ENCODE measurements at places on chromosomes 6 and 20. TPM values are rescaled to one million over a fixed set of nuclear protein-coding genes. Genes with fewer than 3 reads are reported as not detected.

GRCh38 chr6:12163149-12163548 is 127.0 kb upstream of the EDN1 start:
- DNase-seq: no peak

- DNase-seq: peak; percentile 95
Measured at GRCh38 chr6:35415065-35415891, 36.9 kb upstream of the FANCE start.

Gene ANGPT4
- 0.05 TPM for total RNA-seq

DNA sequence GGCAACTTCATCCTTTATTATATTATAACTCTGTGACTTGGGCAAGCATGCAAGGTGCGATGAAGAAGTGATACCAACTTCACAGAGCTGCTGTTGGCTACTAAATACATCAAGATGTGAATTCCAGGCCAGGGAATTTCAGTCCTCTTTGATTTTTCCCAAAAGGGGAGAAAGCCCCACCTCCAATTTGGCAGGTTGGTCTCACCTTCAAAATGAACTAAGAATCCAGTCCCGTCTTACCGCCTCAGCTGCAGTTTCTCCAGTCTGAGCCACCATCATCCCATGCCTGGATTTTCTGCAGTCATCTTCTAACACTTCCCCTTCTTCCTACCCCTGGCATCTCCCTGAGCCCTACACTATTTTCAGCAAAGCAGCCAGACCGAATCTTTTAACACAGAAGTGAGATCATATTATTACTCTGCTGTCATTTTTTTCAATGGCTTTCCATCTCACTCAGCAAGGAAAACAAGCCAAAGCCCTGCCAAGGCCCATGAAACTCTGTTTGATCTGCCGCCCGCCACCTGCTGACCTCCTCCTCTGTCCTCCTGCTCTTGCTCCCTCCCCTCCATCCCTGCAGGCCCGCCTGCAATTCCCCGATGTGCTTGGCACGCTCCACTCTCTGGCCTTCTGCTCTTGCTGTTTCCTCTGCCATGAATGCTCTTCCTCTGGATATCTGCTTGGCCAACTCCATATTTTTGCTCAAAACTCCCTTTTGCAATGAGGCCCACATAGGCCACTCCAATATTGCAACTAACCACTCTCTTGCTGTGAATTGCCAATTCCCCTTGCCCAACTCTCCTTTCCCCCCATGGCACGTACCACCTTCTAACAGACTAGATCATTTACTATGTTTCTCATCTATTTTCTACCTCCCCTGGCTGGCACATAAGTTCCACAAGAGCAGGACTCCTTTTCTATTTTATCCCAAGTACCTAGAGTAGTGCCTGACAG is 46.0 kb upstream of the TAGAP start:
- DNase-seq: no peak

Gene RAD21L1
- not detected for total RNA-seq

Gene MUCL3
- total RNA-seq: not detected

DNA sequence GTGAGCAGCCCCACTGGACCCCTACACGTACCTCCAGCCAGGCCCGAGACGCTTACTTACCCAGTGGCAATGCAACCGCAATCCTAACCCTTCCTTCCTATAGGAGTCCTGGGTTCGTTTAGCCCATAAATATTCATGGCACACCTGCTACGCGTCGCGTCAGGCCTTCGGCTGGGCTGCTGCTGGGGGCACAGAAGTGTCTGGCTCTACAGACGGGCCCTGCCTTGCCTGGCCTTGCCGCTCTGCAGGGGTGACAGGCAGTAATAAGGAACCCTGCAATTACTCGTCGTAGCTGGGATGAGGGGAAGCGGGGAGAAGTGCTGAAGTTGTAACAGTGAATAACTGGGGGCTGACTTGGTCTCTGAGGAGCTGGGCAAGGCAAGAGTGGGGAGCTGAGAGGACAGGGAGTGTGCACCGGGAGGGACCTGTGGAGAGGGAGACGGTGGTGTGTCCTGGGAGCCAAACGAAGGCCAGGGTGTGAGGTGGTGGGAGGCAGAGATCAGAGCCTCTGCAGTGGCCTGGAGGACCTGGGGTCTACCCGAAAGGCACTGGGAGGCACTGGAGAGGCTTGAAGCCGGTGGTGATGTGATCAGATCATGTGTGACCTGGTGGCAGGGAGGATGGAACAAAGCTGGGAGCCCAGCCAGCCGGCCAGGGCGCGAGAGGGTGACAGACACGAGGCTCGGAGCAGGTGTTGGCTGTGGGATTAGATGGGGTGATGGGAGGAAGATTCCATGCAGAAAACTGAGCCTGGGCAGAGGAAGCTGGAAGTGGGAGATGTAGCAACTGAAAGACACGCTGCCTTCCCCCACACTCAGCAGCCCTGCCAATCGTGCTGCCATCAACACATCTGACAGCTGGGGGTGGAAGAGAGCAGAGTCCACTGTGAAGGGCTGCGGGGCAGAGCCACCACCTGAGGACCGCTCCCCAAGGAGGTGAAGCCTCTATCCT is 36.4 kb downstream of the PSMG4 start:
- no peak for DNase-seq

DNA sequence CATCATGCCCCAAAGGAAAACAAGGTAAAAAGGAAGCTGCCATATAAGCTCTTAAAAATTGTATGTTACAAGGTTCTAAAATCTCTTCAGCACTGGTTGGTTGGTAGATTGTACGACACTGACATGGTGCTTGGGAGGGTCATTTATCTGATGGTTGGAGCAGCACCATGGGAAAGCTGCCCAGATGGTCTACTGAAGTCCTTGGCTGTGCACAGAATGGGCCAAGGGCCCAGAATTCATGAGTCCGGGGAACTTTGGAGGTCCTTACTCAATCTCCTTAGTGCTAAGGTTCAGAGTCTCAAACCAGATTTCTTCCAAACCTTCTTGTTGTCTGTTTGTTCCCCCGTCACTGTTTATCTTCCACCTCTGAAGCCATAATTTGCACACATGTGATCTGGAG is 314.4 kb downstream of the ESR1 start:
- peak; percentile 58 for DNase-seq

GRCh38 chr20:16712511-16712947 is 17.3 kb upstream of the SNRPB2 start:
- DNase-seq: no peak

Gene LINC00237
- not detected for total RNA-seq

GRCh38 chr6:3356824-3357420 is 98.2 kb downstream of the PSMG4 start:
- DNase-seq: no peak

DNA sequence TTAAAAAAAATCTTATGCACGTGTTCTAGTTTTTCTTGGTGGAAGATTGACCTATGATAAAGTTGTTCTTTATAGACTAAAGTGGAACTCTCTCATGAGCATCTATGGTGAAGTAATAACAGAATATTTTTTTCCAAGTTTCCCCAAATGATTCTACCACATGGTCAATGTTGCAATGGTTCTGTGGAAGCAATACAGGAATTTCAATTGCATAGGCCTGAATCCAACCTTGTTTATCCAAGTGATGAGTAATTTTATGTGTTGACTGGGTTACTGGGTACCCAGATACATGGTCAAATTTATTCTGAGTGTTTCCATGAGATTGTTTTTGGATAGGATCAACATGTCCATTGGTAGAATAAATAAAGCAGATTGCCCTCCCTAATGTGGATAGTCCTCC is 581.5 kb downstream of the MMUT start:
- DNase-seq: no peak

DNA sequence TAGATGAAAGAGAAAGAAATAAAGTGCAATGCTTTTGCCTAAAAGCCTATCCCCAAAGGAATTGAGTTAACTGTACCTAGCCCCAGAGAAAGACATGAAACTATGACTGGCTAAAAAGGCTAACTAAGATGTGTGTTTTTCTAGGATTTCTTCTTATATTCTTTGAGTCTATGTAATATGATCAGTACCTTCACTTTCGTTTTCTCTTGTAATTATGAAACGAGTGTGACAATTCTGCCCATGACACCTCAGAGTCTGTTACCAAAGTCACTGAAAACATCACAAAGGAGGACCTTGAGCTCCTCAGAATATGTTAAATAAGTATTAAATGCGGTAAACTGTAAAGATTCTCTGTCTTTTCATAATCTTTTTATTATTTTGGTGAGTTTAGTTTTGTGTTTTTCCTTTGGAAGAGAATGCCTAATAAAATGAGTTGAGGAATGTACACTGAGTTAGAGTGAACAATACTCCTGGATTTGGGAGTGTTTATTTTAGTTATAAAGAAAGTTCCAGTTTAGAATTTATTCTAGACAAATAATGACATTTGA is 141.3 kb downstream of the FUT9 start:
- DNase-seq: no peak

DNA sequence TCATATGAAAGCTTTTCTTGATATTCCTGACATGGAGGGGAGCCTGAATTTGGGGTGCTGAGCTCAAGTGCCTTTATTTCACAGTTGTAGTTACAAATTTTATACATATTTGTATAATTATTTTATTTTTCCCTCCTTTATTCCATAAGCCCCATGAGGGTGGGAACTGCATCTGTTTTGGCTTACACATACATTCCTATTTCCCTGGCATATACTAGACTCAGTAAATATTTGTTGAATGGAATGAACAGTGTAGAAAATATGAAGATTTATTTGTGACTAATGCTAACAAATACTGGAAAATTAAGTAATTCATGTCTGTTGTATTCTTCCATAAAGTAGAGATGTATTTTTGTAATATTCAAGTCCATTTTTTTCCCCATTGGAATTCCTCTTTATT is 127.1 kb downstream of the MYO6 start:
- no peak for DNase-seq

- no peak for DNase-seq
Measured at GRCh38 chr6:15420959-15421438, 175.1 kb downstream of the JARID2 start.

DNA sequence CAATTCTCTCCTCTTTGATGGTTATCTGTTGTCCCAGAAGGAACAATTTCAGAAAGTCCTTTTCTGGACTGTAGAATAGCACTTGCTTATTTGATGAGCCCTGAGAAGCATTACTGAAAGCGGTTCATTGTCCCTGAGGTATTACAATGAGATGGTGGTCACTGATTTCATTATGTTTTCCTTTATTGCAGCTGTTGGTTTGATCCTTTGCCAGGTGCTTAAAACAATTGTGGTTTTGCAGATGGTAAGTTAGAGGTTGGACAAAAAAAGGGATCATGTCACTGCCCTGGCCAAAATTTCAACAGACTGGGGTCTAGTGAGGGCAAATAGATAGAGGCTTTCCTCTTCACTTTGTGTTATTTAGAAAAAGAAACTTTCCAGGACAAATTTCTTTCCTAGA is 61.9 kb downstream of the ESR1 start:
- no peak for DNase-seq

Gene GATA5
- 0.48 TPM for total RNA-seq

- DNase-seq: no peak
Measured at GRCh38 chr6:111585974-111586315, 19.7 kb downstream of the TRAF3IP2 start.

Gene C6orf132
- total RNA-seq: 0.38 TPM

All from left lobe of liver (tissue), 2 donors.